Activated naive CD4-positive, alpha-beta T cell (primary cell): ENCODE measurements at places on chromosomes 6 and 20.

- DNase-seq = no peak
These were observed 3.4 kb downstream of the HMGN3 start for GRCh38 chr6:79231101-79231500.

GRCh38 chr6:56959938-56960337 lies 5.0 kb downstream of the BEND6 start:
- DNase-seq = no peak

DNA sequence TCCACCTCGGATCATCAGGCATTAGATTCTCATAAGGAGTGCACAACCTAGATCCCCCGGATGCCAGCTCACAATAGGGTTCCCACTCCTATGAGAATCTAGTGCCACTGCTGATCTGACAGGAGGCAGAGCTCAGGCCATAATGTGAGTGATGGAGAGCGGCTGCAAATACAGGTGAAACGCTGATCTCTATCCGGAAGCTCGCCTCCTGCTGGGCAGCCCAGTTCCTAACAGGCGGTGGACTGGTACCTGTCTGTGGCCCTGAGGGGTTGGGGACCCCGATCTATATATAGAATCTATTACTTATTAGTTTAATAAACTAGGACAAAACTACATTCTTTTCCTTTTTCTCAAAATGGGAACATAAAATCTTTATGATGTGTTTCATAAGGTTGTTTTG lies 741.9 kb downstream of the RFPL4B start:
- no peak for DNase-seq

GRCh38 chr6:5553767-5554166 lies 292.5 kb downstream of the FARS2 start:
- no peak for DNase-seq

DNA sequence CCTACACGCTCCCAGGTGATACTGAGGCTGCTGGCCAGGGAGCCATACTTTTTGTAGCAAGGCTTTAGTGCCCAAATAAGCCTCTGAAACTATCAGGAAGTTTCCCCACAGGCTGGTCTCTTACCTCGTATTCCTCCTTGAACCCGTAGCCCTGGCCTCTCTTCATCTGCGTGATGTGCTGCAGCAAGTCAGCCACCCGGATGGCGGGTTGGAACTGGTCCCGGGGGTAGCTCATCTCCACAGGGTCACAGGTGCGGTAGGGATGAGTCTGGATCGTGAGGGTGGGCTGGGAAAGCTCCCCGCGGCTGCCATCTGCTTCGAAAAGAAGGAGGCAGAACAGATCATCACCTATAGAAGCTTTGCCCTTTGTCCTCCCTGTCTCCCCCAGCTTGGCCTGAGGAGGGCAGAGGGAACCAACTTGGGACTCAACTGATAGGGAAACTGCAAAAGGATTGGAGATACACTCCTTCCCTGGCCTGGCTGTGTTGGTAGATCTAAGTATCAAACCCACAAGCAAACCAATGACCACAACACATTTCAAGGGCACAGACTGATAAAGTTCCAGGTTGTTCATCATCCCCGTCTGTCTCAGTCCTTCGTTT lies 543.2 kb upstream of the CHD6 start:
- no peak for DNase-seq
